ENCODE measurements at places on chromosomes 3 and 15. TPM values are rescaled to one million over a fixed set of nuclear protein-coding genes. Genes with fewer than 3 reads are reported as not detected.

DNA sequence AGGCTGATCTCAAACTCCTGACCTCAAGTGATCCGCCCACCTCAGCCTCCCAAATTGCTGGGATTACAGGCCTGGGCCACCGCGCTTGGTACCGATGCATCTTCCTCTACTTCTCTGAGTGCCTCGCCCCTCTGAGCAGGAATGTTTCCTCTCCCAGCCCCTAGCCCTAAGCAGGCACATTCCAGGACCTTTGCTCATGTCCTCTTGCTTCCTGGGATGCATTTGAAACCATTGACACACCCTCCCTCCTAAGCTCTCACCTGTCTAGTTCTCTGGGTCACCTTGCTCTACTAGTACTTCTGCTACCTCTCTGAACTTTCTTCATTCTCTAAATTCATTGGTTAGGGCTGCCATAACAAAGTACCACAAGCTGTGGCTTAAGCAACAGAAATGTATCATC, 17.9 kb upstream of the UACA start:
- DNase-seq: no peak

- no peak for DNase-seq
Measured at GRCh38 chr15:31157644-31158069, 56.1 kb upstream of the TRPM1 start.

GRCh38 chr3:155326244-155326643, 32.8 kb upstream of the STRIT1 start:
- no peak for DNase-seq

- DNase-seq: no peak
Measured at GRCh38 chr3:129576514-129577352, 29.7 kb downstream of the PLXND1 start.

DNA sequence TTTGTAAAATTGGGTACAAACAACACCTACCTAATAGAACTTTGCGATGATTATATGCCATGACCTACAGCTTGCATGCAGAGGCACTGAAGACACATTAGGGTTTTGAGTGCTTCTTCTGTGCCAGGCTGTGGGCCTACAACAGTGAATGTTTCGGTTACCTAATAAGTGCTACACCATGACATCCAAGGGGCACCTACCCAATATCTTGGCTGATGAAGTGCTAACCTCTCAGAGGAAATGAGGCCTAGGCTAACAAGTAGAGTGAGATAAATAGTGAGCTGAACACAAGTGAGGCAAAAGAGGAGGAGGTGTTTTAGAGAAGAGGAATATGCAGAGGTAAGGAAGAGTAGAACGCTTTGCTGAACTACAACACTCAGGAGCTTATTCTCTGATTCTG, 12.2 kb upstream of the RASGRP1 start:
- DNase-seq: no peak

DNA sequence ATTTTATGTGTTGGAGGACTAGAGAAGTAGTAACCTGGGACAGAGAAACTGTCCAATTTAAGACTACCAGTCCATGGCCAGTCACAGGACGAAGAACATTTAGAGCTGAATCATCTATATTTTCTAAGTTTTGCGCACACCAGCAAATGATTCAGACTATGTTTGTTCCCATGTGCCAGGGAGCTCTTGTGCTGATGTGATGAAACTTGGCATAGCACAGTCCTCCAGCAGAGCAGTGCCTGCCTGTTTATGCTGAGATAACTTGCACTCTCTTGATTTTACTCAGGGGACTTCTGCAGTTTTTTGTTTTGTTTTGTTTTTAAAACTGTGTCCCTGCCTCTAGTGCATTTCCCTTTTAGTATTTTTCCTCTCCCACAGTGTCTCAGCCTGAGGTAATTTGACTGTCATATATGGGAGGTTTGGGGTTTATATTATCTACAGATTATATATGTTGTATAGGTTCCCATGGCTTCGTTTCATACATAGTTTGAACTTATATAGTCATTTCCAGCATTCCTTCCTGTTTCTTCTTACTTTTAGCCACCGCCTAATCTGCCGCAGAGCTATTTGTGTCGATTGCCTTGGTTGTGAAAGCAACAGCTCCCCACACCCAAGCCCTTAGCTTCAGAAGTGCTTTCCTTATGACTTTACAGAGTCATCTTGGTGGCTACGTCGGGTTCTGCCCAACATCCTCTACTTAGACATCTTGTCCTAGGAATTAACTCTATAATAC, 45.5 kb downstream of the PPM1L start:
- DNase-seq: no peak

DNA sequence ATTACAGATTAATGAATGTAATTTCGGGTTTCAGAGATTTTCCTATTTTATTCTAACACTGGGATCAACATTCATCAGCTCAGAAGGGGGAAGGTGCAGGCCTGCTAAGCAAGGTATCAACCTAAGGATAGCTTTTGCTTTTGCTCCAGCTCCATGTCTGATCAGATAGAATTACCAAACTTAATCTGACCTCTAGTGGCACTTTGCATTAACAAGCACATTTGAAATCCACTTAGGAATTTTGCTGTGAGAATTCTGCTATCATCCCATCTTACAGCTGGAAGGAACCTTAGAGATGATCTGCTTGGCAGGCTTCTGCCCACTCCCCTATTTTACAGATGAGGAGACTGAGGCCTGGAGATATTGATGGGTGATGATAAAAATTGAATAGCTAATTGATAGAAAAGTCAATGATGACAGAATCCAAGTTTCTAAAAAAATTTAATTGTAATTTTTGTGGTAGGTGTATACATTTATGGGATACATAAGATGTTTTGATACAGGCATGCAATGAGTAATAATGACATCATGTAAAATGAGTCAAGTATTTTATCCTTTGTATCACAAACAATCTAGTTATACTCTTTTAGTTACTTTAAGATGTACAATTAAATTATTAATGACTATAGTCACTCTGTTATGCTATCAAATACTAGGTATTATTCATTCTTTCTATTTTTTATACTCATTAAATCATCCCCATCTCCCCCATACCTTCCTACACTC, 209.2 kb upstream of the ZPLD1 start:
- peak; percentile 47 for DNase-seq

- no peak for DNase-seq
Measured at GRCh38 chr3:190566043-190566933, 52.4 kb downstream of the IL1RAP start.

DNA sequence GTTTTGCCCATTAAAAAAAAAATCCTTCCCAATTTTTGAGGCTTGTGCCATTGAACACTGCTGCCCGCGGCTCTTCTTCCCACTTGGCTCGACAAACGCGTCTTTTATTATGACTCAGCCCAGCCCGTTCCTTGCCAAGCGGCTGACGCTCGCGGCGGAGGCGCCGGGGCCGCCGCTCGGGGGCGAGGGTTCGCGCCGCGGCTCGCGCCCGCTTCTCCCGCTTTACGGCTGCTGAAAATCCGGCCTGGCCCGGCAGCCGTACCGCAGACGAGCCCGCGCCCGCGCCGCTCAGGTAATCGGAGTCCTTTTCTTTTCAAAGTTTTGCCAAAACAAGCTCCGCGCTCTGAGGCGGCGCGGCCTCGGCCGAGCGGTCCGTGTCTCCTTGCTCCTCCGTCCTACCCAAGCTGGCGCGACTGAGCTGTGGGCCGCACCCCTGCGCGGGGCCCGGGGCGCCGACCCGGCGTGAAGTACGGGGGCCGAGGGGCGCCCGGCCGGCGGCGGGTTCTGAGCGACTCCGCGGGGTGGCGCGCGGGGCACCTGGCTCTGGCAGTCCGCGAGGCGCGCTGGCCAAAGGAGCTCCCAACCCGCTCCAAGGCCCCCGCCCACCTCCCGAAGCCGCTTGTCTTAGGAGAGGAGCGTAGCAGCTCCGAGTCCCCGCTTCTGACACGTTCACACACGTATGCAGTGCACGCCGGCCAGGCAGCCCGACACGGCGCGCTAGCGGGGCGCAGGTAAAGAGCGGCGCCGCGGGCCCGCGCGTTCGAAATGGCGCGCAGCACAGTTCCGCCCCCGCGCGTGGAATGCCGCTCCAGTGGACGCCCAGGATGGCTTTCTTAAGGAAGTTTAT, 418.2 kb upstream of the NAALADL2 start:
- DNase-seq: peak; percentile 76

DNA sequence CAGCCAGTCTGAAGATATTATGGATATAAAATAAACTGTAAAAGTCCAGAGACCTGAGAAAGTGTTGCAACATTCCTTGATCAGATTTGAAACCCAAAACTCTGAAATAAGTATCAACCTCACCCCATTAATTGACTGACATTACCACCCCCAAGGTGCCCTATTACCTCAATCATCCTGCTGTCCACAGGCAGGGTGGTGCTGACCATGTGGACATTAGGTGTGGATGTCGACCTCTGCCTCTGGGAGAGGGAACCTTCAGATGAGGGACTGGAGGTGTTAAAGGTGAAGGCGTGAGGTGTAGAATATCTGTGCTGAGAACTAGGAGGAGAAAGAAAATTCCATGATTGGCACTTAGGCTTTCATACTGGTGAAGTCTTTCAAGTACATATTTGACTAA, 47.1 kb downstream of the MKRN2 start:
- no peak for DNase-seq

GRCh38 chr3:98765721-98766120, 2.6 kb downstream of the ST3GAL6 start:
- DNase-seq: no peak

GRCh38 chr3:4546346-4547178, 53.4 kb downstream of the ITPR1 start:
- no peak for DNase-seq

- no peak for DNase-seq
Measured at GRCh38 chr3:123373474-123373987, 75.4 kb downstream of the ADCY5 start.

- DNase-seq: no peak
Measured at GRCh38 chr15:70427167-70428120, 329.7 kb upstream of the TLE3 start.

GRCh38 chr3:133368371-133369067, 31.3 kb upstream of the BFSP2 start:
- no peak for DNase-seq

The GOLGA8R gene
- 4.8 TPM for polyA plus RNA-seq

The DLEC1 gene
- 1.4 TPM for polyA plus RNA-seq

The P2RY12 gene
- 2.8 TPM for polyA plus RNA-seq

The SCAANT1 gene
- 0.74 TPM for polyA plus RNA-seq

The VGLL3 gene
- 4.0 TPM for polyA plus RNA-seq

Data from right renal pelvis (tissue), 4 donors.